ENCODE measurements at places on chromosomes 11 and 22. TPM values are rescaled to one million over a fixed set of nuclear protein-coding genes. Genes with fewer than 3 reads are reported as not detected.

Gene VSIG10L2
- not detected for polyA plus RNA-seq

Gene ELFN2
- not detected for polyA plus RNA-seq

Gene DNAJB13
- 0.35 TPM for polyA plus RNA-seq

Gene LSP1
- 841 TPM for polyA plus RNA-seq

Gene SLC22A6
- polyA plus RNA-seq = not detected

Gene KCNJ1
- 0.30 TPM for polyA plus RNA-seq

Gene IFITM10
- polyA plus RNA-seq = 0.06 TPM

Gene MS4A15
- not detected for polyA plus RNA-seq

Gene TRABD
- polyA plus RNA-seq = 28.0 TPM

Gene KRTAP5-1
- polyA plus RNA-seq = not detected

Gene MPZL2
- polyA plus RNA-seq = not detected

Measured in IgD-negative memory B cell (primary cell).